ENCODE measurements at places on chromosomes 12 and 14. TPM values are rescaled to one million over a fixed set of nuclear protein-coding genes. Genes with fewer than 3 reads are reported as not detected.

The TMEM233 gene
- total RNA-seq = 0.25 TPM

The DLK1 gene
- total RNA-seq = 22.7 TPM

The C12orf54 gene
- not detected for total RNA-seq

The EDDM3A gene
- total RNA-seq = not detected

The FOXA1 gene
- total RNA-seq = not detected

The FIGNL2 gene
- total RNA-seq = 0.35 TPM

The MIP gene
- not detected for total RNA-seq

The TCTN2 gene
- total RNA-seq = 3.7 TPM

The XPOT gene
- total RNA-seq = 24.7 TPM

DNA sequence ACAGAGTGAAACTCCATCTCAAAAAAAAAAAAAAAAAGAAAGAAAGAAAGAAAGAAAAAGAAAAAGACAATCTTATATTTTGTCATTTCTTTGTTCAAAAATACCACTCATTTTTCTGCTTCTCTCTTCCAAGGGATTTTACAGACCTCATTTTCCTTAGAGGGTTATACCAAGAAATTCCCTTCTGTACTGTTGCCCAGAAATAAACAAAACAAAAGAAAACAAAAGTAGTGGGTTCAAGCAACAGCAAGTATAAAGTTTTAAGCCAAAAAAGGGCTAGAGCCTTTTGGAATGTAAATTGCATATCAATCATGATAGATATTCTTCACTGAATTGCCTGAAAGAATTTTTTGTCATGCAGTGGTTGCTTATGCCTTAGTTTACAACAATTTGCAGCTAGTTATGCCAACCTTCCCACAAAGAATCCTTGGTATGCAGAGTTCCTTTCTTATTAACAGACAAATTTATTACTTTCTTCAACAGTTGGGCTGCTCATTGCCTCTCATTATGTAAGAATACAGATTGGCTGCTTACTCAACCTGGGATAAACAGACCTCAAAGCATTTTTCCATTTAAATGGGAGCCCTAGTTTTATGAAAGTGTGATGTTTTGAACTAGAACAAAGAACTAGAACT is 129.1 kb upstream of the PPFIA2 start:
- DNase-seq = no peak

- DNase-seq = no peak
These were observed 111.3 kb downstream of the DAAM1 start for GRCh38 chr14:59299731-59300130.

GRCh38 chr12:47876440-47876960 is 28.3 kb downstream of the VDR start:
- DNase-seq = no peak

- DNase-seq = no peak
These were observed 5.1 kb upstream of the NELL2 start for GRCh38 chr12:44881197-44881596.

DNA sequence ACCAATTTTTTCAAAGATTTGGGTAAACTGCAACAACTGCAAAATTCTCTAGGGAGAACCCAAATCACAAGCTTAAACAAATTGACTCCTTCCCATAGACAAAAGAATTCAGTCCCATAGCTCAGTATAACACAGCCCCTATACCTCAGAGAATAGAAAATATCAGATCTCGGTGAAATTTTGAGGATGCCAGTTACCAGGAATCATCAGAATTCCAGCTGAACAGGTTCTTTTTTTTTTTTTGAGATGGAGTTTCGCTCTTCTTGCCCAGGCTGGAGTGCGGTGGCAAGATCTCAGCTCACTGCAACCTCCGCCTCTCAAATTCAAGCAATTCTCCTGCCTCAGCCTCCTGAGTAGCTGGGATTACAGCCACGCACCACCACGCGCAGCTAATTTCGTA is 36.7 kb downstream of the ZFYVE1 start:
- no peak for DNase-seq

DNA sequence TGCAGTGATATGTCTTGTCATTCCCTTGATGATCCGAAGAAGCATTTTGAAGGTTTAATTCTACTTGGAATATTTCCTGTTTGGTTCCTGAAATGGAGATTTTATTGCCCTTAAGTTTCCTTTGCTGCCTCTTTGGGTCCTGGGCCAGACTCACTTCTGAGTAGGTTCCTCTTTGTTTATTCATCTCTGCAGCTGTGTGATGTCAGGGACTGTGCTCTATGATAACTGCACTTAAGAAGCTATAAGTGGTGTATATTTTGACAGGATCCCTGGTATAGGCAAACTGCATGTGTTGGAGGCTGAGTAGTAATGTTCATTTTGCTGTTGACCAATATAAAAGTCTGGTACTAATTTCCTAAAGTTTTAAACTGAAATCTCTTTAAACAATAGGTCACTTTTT is at the start of gene KLRC4:
KLRC4 (minus strand) TSS at position 366 of the 400 bp plus-strand sequence; CDS start at position 184, 182 bp downstream.
- DNase-seq = no peak

GRCh38 chr14:35386673-35387125 is 17.9 kb downstream of the NFKBIA start:
- DNase-seq = peak; percentile 49

- DNase-seq = no peak
These were observed 23.2 kb downstream of the NGDN start for GRCh38 chr14:23492618-23493272.

DNA sequence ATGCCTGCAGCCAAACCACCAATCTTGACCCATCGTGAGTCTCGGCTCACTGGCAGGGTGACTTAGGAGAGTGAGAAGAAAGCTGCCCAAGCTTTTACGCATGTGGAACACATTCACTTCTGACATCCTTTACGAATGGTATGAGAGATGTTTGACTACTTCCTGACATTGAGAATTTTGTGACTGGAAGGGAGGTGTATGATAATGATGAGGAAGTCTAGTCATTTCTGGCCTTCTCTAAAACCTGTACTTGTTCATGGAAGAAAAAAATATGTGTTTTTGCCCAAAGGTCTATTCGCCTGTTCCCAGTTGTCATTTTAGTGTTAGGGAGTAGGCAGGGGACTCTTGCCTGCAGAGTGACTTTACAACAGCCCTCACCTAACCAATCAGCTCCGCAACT is 227.2 kb upstream of the ATP2B1 start:
- no peak for DNase-seq

- peak; percentile 24 for DNase-seq
These were observed 337.7 kb downstream of the IPO8 start for GRCh38 chr12:30357766-30358490.

- no peak for DNase-seq
These were observed 75.3 kb upstream of the OR4E1 start for GRCh38 chr14:21748869-21749303.

DNA sequence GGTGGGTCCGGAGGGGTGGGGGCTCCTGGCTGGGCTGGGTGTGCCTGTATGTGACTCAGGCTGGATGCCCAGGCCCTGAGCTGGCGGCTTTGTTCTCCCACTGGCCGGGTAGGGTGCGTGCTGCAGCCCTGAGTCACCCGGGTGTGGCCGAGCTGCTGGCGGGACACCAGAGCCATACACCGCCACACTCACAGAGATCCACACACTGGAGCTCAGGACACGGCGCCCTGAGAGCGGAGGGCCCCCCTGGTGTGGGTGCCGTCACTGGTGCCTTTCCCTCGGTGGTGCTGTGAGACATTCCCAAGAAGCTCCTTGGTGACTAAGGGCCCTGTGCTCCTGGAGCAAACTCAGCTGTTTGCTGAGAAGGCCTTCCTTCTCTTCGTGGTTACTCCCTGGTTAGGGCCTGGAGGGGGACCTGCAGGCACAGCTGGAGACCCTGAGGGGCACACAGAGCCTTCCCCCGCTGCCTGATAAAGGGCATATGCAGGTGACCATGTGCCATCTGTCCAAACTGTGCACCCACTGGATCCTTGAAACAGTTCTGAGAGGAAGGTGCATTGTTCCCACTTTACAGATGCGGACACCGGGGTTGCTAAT is 44.3 kb downstream of the KRT80 start:
- DNase-seq = peak; percentile 83

Data from left ventricle myocardium superior (tissue), 1 donor.